ENCODE measurements at places on chromosomes 2 and 18. TPM values are rescaled to one million over a fixed set of nuclear protein-coding genes. Genes with fewer than 3 reads are reported as not detected.

DNA sequence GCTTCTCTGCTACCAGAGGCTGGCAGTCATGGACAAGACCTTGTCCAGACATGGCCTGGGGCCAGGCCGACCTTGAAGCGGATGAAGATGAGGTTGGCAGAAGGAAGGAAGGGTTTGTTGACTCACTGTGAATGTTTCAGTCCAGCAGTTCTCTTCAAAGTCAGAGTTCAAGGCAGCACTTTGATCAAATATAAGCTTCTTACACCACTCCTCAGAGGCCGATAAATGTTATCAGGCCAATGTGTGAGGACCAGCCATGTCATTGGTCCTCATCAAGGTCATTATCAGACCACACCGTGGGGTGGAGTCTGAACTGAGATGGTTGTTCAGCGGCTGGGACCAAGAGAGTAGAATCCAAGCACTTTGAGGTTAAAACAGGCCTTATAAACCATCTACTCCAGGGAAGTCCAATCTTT is 35.5 kb downstream of the QPCT start:
- no peak for DNase-seq

Gene LOXHD1
- not detected for total RNA-seq

GRCh38 chr2:150846691-150847090 is 359.2 kb upstream of the RND3 start:
- no peak for DNase-seq

GRCh38 chr18:5759194-5759593 is 136.1 kb downstream of the TMEM200C start:
- no peak for DNase-seq

Gene ST6GAL2
- 0.37 TPM for total RNA-seq

DNA sequence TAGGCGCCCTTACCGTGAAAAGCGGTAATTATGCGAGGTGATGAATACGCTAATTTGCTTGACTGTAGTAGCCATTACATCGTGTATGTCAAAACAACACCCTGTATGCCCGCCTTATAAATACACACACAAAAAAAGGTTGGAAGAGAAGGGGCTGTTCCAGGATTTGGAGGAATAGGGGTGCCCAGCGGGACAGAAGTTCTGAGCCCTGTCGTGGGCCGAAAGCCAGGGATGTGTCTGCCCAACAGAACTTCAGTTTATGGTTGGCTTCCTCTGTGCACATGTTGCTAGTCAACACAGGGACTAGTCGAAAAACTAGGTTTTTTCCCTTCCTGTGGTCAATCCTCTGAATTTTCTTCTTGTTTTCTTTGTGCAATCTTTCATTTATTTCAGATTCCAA is 182.5 kb downstream of the ACKR3 start:
- no peak for DNase-seq

All from H4 (cell line).